BE2C (cell line): ENCODE measurements at places on chromosomes 5 and 9.

DNA sequence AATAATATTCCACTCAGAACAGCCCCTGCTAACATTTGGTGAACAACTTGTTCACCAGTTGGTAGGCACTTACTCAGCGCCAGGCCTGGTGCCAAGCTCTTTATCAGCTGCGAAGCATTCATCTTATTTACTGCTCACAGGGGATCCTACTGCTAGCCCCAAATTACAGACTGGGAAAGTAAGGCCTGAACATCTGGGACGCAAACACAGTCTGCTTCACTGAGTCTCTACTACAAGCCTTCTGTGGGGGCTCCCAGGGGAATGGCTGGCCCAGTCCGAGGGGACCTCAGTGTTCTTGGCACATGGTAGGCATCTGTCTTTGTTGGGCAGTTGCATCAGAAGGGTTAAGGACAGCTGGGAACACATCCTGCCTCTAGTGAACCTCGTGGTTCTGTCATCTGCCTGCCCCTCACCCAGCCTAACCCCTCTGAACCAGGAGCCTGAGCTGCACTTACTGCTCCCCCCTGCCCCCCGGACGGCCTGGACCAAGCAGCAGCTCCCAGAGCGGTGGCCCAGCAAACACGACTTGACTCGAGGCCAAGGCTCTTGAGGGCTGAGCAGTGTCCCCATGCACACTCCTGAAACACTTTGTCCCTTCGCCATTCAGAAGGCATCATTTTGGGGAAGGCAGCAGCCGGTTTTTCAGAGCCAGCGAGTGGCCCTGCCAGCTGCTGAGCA lies at the start of gene PHYHD1:
Gene PHYHD1, plus strand, starts transcription at position 602 of the 678 bp plus-strand sequence. CDS start 1,342 bp downstream, outside the sequence.
- peak; percentile 39 for DNase-seq

- DNase-seq = no peak
Measured at GRCh38 chr5:80041527-80041926, 6.4 kb downstream of the THBS4 start.

- no peak for DNase-seq
Measured at GRCh38 chr5:126208691-126209090, 214.5 kb upstream of the GRAMD2B start.

- DNase-seq = no peak
Measured at GRCh38 chr9:69571032-69571431, 101.1 kb downstream of the APBA1 start.

- DNase-seq = no peak
Measured at GRCh38 chr9:116020801-116021200, 132.8 kb upstream of the PAPPA start.

DNA sequence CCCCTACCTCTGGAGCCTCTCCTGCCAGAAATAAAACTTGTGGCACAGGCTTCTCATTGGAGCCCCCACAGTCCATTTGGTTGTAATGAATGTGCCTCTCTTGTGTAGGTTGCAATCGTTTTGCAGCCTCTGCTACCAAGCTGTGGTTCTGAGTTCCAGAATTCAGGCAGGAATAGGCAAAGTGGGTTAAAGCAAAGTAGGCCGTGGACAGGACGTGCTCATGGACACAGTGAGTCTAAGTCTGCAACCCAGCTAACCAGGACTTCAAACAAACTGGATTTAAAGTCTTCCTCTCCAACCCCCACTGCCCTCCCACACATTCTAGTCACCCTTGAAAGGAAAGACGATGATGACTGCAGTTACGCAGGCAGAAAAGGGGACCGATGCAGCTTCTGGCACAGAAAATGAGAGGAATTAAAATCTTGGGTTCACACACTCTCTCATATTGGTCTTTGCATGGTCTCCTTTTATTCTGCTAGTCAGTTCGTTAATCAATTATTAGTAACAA lies 260.0 kb downstream of the PIK3R1 start:
- DNase-seq = no peak

GRCh38 chr5:64637837-64638443 lies 52.4 kb upstream of the SHISAL2B start:
- DNase-seq = no peak

DNA sequence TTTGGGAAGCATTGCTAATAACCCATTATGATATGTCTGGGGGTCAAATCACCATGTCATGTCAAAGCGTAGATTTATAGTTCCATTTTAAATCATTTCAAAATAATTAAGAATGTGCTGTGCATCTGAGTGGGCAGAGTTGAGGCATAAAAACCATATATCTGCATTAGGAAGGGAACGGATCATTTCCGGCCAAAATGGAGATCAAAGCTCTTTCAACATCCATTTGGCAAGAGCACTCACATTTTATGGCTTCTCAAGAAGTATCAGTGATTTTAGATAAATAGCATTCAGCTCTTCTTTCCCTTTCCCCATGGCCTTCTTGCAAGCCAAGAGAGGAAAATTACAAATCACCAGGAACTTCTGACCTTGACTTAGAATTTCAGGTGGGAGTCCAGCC lies 89.9 kb downstream of the HSPA4 start:
- DNase-seq = no peak

- DNase-seq = peak; percentile 34
Measured at GRCh38 chr9:82148901-82149461, 160.4 kb downstream of the SPATA31D1 start.

GRCh38 chr5:79561525-79561893 lies 47.6 kb upstream of the HOMER1 start:
- no peak for DNase-seq

GRCh38 chr9:128250839-128251731 lies 24.7 kb downstream of the GOLGA2 start:
- no peak for DNase-seq

DNA sequence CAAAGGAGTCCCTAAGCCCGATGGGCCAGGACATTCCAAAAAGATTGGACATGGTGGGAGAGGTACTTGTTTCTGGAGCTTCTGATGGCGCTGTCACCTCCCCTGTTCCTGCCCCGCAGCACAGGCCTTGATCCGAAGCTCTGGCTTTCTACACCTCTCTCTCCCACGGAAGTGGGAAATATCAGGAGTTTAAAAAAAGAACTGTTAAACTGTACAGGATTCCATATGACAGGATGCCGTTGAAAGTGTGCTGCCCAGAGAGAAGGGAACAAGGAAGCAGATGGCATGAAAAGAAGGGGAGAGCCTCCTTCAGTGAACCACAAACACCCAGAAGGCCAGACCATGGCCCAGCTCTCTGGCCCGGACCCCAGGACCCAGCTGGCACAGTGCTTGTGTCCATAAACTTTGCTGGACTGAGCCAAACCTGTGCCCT lies 26.8 kb upstream of the SLC2A8 start:
- DNase-seq = no peak

DNA sequence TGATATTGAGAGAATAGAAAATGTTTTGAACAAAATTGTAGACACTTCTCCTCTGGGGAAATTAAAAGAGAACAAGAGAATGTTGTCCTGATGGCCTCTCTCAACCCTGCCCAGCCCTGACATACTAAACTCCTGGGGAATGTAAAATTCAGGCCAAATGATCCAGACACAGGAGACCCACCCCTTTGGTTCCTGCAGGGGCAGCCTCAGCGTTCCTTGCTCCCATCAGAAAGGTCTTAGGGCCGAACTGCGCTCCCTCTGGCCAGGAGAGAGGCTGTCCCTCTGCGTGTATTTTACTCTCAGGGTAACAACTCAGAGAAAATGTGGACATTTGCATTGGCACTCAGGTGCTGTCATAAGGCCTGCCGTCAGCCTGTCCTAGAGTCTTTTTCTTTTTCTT lies 616.3 kb upstream of the KLF4 start:
- no peak for DNase-seq

DNA sequence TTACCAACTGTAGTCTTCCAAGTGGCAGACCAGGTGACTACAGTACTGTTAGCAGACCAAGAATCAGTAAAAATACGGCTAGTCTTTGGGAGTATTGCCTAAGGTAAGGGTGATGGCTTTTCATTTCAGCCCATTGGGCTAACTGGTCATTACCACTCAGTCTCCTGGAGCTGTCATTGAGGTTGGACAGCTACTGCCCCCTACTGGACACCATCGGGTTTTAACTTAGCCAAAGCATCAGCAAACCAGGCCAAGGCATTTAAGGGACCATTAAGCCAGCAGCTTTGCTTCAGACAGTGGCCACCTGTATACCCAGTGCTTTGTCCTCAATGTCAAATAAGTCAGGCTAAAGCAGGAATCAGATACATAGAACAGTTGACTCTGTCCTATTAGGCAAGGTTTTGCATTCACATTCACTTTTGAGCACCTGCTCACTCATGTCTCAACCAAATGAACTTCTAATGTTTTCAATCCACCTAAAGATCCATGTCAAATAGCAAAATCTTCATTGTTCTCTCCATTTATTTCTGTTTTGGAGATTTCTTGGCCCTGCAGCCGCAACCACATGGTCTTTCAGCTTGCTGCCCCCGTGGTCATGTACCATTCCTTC lies 117.2 kb downstream of the INVS start:
- peak; percentile 69 for DNase-seq

DNA sequence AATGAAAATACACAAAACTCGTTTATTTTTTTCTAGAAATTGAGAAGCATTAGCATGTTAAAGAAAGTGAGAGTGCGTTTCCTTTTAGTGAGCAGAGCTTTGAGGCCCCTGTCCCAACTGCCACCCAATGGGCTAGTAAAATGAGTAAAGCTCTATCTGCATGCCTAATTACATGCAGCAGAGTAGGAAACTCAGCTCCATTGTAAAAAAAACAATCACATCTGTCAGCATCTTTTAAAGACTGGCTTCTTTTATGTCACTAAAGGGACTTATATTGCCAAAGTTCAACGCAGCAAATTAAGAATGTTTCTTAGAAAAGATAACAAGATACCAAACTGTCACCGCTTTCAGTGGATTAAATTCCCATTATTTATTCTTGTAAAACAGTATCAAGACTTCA lies 154.0 kb downstream of the SNCAIP start:
- no peak for DNase-seq

DNA sequence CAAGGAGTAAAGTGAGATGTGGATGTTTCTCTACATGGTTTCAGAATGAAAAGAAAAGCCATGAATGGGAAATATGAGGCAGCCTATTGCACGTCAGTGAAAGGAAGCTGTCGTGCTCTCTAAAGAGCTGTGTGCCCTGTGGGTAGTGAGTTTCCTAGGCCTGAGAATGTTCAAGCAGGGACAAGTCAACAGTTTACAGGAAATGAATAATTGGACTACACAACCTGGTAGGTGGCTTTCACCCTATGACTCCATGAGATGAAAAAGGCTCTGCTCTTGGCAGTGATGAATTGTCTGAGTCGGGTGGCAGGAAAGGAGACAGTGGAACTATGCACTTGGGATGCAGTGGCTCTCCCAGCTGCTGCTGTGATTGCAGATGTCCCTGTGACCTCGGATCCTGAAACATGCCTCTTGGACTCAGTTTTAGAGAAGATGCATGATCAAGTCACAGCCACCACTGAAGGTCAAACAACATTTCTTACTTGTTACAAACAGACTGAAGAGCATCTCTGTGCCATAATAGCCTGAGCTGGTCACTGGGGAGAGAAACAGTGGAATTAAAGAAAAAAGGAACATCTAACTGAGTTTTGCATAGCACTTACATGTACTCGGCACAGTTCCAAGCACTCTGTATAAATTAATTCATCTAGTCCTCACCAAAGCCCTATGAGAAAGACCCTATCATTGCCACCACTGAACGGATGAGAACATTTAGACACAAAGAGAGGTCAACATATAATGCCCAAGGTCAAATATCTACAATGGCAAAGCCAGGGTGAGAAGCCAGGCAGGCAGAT lies 293.7 kb downstream of the SPOCK1 start:
- no peak for DNase-seq
